WTC11 (cell line): ENCODE measurements at places on chromosomes 1 and 21. TPM values are rescaled to one million over a fixed set of nuclear protein-coding genes. Genes with fewer than 3 reads are reported as not detected.

GRCh38 chr1:9927259-9927658 lies 15.9 kb downstream of the LZIC start:
- DNase-seq = no peak

DNA sequence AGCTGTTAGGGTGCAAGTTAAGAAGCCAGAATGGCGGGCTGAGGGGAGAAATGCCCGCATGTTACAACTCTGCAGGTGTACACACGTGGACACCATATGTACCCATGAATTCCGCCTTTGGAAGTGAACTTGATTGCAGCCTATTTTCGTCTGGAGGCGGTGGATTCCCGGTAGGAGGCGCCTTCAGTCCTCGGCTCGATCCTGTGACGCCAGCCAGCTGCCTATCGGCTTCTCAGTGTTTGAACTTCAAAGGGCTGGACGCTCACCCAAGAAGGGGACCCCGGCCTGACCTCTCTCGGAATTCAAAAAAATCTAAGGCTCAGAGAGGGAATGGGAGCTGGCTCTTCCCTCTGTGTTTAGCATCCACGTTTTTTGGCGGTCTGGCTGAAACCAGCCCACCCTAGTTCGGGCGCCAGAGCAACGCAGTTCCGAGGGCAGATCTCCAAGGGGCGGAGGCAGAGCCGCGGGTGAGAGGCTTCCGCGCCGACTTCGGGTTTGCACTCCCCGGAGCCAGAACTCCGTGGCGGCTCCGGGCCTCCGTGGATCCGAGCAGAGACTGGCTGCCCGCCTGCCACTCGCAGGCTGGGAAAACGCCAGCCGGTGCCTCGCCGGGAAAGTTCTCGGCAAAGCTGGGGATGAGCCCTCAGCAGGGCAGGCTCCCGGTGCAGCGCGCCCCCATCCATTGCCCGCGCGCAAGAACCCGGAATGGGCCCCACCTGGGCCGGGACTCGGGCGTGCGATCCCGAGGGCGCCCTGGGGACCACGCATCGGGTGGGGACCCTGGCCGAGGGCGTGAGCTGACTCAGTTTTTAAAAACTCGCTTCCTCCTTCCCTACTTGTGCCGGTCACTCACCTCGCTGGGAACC lies 996 bp upstream of the TMEM51 start:
- DNase-seq = peak; percentile 83

The ABCB10 gene
- total RNA-seq = 9.2 to 11.0 TPM (median 11.0 TPM) in 3 replicates

The UMODL1 gene
- total RNA-seq = 0.11 TPM in 1 of 3 replicates, not detected in the others
